ENCODE measurements at places on chromosomes 7 and 10.

DNA sequence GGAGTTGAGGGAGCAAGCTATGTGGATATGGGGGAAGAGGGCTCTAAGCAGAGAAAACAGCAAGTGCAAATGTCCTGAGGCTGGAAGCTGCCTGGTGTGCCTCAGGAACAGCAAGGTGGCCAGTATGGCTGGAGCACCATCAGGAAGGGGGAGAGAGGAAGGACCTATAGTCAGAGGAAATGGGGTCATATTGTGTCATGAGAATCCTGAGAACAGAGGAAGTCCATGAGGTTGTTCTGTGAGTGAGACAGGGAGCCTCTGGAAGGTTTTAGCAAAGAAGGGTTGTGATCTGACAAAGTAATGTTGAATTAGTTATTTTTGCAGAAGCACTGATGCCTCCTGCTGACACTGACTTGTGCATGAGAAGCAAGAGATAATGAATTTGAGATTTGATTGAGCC is 204.3 kb downstream of the PTEN start:
- DNase-seq: no peak

- DNase-seq: no peak
Observed at GRCh38 chr7:83466956-83467355, 182.0 kb downstream of the SEMA3E start.

GRCh38 chr7:38878694-38879457 is 30.1 kb downstream of the VPS41 start:
- no peak for DNase-seq

GRCh38 chr7:108071551-108071950 is 58.6 kb downstream of the LAMB4 start:
- no peak for DNase-seq
